ENCODE measurements at places on chromosomes 2 and 18. TPM values are rescaled to one million over a fixed set of nuclear protein-coding genes. Genes with fewer than 3 reads are reported as not detected.

The TRPM8 gene
- total RNA-seq, result not detected

The GLI2 gene
- 5.1 TPM for total RNA-seq

The ACADL gene
- 0.11 TPM for total RNA-seq

The TUBA3E gene
- not detected for total RNA-seq

The HSPE1 gene
- 140 TPM for total RNA-seq

The SESTD1 gene
- 16.6 TPM for total RNA-seq

The CACNB4 gene
- total RNA-seq, result 0.33 TPM

The TUBB8B gene
- total RNA-seq, result not detected

The YPEL5 gene
- total RNA-seq, result 69.7 TPM

The ABCB11 gene
- not detected for total RNA-seq

The IL1RL2 gene
- 1.4 TPM for total RNA-seq

The DTNA gene
- total RNA-seq, result 17.2 TPM

The GPR45 gene
- total RNA-seq, result not detected

Measured in uterine smooth muscle cell (primary cell).